AML-193 (cell line): ENCODE measurements at places on chromosomes 4 and X.

- DNase-seq, result no peak
Measured at GRCh38 chr4:40357738-40358137, 22.6 kb downstream of the CHRNA9 start.

DNA sequence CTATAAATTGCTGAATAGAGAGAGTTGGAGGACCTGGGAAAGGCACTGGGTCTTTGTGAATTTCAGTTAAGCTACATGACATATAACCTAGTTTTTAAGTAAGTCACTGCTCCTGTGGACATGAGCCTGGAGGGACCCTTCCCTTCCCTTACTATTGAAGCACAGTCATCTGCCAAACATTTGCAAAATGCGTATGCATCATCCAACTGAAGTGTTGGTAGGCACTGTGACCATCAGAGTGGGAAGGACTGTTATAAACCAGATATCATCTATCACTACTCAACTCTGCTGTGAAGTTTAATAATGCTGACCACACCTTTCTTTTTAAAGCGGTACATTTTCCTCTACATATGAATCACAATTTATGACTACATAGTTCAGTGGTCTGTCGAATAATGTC lies 5.2 kb downstream of the GABRA3 start:
- DNase-seq, result no peak

- DNase-seq, result no peak
Measured at GRCh38 chrX:15206306-15206705, 63.6 kb downstream of the ASB9 start.

- DNase-seq, result no peak
Measured at GRCh38 chr4:118586357-118586790, 98.8 kb upstream of the METTL14 start.

- no peak for DNase-seq
Measured at GRCh38 chr4:188332265-188332664, 193.0 kb downstream of the TRIML1 start.

GRCh38 chr4:152605641-152606335 lies 69.9 kb upstream of the FBXW7 start:
- DNase-seq, result no peak

GRCh38 chr4:48129307-48130014 lies 4.6 kb downstream of the TXK start:
- no peak for DNase-seq

DNA sequence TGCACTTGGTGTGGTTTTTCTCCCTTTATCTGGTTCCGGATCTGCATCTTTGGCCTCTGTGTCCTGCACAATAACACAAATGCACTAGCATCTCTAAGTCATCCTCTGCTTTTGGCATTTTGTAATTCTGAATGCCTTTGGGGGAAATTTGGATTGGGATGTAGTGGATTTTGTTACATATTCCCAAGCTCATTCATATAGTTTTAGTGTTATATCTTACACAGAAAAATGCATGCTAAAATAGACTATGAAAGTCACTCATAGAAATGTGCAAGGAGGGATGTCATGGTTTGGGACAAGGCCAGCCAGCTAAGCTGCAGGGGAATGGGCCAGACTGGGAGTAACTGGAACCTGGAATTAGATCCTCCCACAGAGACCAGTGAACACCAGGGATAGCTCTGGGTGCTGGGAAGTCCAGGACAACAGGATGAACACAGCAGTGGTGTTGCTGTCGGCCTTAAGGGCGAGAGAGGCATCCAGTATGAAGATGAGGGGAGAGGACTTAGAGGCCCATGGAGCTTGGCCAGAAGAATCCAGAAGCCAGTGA lies 20.1 kb downstream of the ENPP6 start:
- no peak for DNase-seq

DNA sequence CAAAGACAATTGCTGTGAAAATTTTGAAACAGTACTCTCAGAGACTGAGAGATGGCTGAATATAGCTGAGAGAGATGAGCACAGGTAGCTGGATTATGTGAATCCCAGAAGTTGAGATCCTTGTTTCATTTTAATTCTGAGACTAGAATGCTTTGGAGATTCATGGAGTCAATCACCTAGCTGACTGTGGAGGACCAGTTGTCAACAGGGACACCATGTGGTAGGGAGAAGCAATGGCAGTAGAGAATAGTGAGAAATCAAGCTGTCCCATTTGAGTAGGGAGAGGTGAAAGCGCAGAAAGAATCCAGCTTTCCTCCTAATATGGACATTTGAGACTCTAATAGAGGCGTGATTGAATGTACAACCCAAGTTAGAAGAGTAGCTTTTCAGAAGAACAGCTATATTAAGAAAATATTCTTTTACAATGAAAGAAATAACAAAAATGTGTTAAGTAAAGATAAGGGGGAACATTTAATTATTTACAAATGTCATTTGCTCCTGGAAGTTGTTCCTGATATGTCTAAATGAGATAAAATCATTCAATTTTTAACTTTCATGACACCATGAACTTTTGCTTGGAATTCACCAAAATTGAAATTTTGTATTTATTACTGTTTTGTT lies 30.3 kb upstream of the GLRB start:
- peak; percentile 22 for DNase-seq

- no peak for DNase-seq
Measured at GRCh38 chrX:80576806-80577533, 156.7 kb downstream of the TENT5D start.

DNA sequence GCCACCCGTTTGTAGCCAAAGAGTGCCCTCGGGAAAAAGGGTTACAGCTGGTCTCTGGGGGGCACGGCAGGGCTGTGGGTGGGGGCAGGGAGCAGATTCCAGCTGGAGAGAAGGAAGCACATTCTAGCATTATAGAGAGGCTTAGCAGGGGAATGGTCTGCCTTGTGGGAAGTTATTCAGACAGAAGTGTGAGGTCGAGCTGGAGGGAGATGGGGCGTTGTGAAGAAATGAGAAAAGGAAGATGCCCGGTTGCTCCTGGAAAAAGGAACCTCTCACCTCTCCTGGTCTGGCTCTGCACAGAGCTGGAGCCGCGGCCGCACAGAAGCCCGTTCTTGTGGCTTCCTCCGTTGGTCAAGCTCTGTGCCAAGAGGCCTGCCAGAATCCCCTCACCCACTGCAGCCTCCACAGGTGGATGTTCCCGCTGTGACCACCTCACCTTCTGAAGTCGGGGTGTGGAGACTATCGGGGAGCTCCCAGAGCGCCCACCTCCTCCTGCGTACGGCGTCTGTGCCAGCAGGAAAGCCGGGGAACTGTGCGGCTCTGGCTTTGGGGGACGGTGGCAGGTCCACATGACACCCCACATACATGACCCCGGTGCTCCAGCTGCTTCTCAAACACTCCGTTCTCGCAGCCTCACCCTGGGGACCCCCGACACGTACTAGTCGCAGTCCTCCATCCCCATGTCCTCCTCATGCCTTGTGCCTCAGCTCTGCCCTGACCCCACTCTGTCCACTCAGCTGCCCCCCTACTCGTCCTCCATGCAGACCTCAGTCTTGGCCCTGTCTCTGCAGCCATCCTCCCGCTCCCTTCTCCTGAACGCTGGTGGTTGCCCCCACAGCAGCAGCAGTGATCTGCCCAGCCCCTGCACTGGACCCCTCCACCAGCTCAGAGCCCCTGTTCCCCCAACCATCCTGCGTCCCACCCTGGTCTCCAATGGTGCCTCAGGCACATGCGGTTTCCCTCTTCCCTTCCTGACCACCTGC lies 52.2 kb upstream of the HGFAC start:
- peak; percentile 19 for DNase-seq

DNA sequence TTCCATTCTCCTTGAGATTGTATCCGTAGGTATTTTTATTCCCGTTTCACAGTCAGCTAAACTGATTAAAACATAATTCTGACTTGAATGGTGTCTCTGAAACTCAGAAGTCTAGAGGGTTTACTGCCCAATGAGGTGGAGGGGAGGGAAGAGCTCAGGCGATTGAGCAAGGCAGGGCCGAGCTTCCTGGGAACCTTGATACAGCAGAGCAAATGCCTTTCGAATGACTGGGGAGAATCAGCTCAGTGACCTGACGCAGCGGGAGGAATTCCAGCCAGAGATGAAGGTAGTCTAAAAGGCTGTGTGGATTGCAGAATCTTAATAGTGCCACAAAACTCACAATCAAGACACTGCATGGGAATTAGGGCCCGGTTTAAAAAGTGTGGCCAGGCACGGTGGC lies 233.6 kb downstream of the EVC2 start:
- DNase-seq, result no peak
